ENCODE measurements at places on chromosomes 2 and 18. TPM values are rescaled to one million over a fixed set of nuclear protein-coding genes. Genes with fewer than 3 reads are reported as not detected.

ACTG2 gene
- 1,176 TPM for total RNA-seq

EPC2 gene
- total RNA-seq, result 40.2 TPM

SOWAHC gene
- total RNA-seq, result 24.9 TPM

DNA sequence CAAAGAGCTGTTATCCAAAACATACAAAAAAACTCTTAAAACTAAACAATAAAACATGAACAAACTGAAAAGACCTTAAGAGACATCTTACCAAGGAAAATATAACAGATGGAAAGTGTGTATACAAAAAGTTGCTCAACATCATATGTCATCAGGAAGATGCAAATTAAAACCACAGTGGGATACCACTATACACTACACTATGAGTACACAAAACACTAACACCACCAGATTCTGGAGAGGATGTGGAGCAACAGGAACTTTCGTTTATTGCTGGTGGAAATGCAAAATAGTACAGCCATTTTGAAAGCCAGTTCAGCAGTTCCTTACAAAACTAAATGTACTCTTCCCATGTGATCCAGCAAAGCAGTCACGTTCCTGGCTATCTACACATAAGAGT, 221.4 kb downstream of the CMPK2 start:
- no peak for DNase-seq
- H3K4me1 ChIP-seq, result peaks cover 3% of the 10 kb centered on the region
- no peaks in the 10 kb centered on the region for H3K27me3 ChIP-seq
- no peak overlapping the region for H3K27ac ChIP-seq
- no peak overlapping the region for H3K4me3 ChIP-seq

DNA sequence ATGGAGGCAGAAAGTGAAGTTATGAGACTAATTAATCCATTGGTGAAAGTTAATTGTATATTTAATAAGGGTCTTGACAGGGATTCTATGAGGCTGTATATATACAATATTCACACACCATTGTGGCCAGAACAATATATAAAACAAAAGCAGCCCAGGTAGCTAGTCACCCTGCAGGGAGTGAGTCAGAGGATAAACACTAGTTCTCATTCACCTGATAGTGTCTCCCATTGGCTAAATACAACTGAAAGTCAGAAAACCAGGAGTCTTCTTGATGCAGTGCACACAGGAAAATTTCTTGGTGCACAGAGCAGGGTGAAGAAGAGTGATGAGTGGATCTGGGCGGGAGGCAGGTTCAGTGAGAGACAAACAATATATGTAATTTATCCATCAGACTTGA, 465.2 kb downstream of the ERBB4 start:
- no peak overlapping the region for H3K27ac ChIP-seq
- H3K36me3 ChIP-seq, result no peaks in the 10 kb centered on the region
- H3K27me3 ChIP-seq, result no peaks in the 10 kb centered on the region

GRCh38 chr2:147829106-147829505, 15.7 kb upstream of the ACVR2A start:
- no peaks in the 10 kb centered on the region for H3K4me1 ChIP-seq
- no peaks in the 10 kb centered on the region for H3K36me3 ChIP-seq
- no peak overlapping the region for H3K27ac ChIP-seq
- no peaks in the 10 kb centered on the region for H3K27me3 ChIP-seq
- no peak overlapping the region for H3K4me3 ChIP-seq

TMEFF2 gene
- total RNA-seq, result 55.8 TPM

GRCh38 chr2:236246711-236247246, 17.4 kb downstream of the ASB18 start:
- H3K27me3 ChIP-seq, result peaks cover 4% of the 10 kb centered on the region

DNA sequence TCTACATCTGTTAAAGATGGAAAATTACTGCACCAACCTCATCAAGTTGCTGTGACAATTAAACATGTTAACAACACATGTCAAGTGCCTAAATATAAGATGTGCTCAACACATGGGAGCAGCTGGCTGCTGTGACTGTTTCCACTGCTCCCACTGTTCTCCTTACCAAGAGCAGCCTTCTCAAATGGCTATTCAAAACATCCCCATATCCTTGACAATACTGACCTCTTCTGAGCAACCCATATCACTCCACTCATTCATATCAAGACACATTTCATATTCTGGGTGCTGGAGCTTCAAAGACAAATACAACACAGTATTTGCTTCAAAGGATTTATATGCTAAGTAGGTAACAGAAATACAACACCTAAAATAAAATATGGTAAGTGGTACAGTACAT, 60.3 kb downstream of the PIAS2 start:
- H3K27me3 ChIP-seq, result no peaks in the 10 kb centered on the region
- H3K36me3 ChIP-seq, result no peaks in the 10 kb centered on the region
- no peaks in the 10 kb centered on the region for H3K4me1 ChIP-seq
- no peak overlapping the region for H3K4me3 ChIP-seq
- no peak for DNase-seq

TGFA gene
- 9.2 TPM for total RNA-seq

DNA sequence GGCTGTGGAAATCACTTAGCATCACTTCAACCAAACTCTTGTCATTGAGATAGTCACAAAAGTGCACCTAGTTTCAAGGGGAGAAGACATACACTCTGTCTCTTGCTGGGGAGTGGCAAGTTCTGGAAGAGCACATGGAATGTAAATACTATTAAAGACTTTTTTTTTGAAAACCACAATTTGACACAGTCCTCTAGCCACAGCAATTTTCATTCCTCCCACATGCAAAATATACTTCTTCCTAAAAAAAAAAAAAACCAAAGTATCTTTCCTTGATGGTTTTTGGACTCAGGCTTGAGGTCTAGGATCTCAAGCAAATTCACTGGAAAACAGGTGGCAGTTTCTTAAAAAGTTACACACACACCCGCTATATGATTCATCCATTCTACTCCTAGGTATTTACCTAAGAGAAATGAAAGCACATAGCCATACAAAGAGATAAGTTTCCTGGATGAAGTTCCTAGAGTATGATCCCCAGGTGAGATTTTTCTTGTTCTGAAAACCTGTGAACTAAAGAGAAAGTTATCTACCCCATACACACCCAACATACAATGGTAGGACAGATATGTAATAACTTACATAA, 295.8 kb downstream of the SP3 start:
- no peaks in the 10 kb centered on the region for H3K27me3 ChIP-seq
- DNase-seq, result no peak
- H3K4me1 ChIP-seq, result no peaks in the 10 kb centered on the region
- H3K4me3 ChIP-seq, result no peak overlapping the region
- no peak overlapping the region for H3K27ac ChIP-seq
- no peaks in the 10 kb centered on the region for H3K36me3 ChIP-seq

- no peaks in the 10 kb centered on the region for H3K4me1 ChIP-seq
- H3K36me3 ChIP-seq, result no peaks in the 10 kb centered on the region
- no peaks in the 10 kb centered on the region for H3K27me3 ChIP-seq
- no peak for DNase-seq
- no peak overlapping the region for H3K27ac ChIP-seq
These were observed 213.7 kb upstream of the RAB6C start for GRCh38 chr2:129765678-129766351.

- no peak overlapping the region for H3K4me3 ChIP-seq
- H3K36me3 ChIP-seq, result no peaks in the 10 kb centered on the region
- no peak overlapping the region for H3K27ac ChIP-seq
- H3K27me3 ChIP-seq, result no peaks in the 10 kb centered on the region
- no peak for DNase-seq
These were observed 40.1 kb upstream of the TMEM177 start for GRCh38 chr2:119638685-119639554.

- H3K27me3 ChIP-seq, result no peaks in the 10 kb centered on the region
- no peak overlapping the region for H3K4me3 ChIP-seq
- no peaks in the 10 kb centered on the region for H3K4me1 ChIP-seq
These were observed 29.4 kb upstream of the FN1 start for GRCh38 chr2:215465256-215465655.

DNA sequence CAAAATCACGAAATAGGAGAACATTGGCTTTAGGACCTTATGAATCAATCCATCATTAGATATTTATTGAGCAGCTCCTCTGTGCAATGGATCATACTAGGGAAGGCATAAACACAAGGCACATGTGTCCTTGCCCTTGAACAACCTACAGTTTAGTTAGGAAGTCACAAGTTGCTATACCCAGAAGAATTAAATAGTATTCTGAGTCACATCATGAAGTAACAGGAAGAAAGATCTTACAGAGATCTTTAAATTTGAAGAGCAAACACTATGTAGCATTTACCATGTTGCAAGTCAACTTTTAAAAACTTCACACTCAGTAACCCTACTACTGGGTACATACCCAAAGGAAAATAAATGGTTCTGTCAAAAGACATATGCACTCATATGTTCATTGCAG, 355.2 kb upstream of the SLC14A2 start:
- H3K27ac ChIP-seq, result no peak overlapping the region
- no peak for DNase-seq
- no peaks in the 10 kb centered on the region for H3K36me3 ChIP-seq
- H3K4me3 ChIP-seq, result no peak overlapping the region
- no peaks in the 10 kb centered on the region for H3K4me1 ChIP-seq
- no peaks in the 10 kb centered on the region for H3K27me3 ChIP-seq

GRCh38 chr2:189393440-189394111, 47.7 kb upstream of the WDR75 start:
- no peak overlapping the region for H3K27ac ChIP-seq
- H3K4me3 ChIP-seq, result no peak overlapping the region
- no peaks in the 10 kb centered on the region for H3K4me1 ChIP-seq
- no peaks in the 10 kb centered on the region for H3K27me3 ChIP-seq

DNA sequence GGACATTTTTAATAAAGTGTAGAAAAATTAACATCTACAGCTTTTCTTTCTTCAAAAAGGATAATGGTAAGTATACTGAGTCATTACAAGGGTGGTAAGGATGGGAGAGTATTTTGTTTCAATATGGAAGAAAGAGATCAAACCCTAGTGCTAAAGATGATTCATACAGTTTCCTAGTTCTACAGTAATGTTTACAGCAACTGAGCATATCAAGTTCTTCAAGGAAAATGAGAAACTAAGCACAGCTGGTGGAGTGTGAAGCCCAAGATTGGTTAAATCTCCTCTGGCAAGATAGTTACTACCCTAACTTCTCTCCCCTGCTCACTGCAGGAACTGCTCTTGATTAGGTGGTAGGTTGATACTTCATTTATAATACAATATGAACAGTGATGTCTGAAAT, 467.5 kb downstream of the XIRP2 start:
- H3K36me3 ChIP-seq, result no peaks in the 10 kb centered on the region
- H3K27ac ChIP-seq, result no peak overlapping the region
- no peaks in the 10 kb centered on the region for H3K27me3 ChIP-seq
- DNase-seq, result no peak

GRCh38 chr2:238776003-238776760, 71.7 kb upstream of the TWIST2 start:
- H3K4me1 ChIP-seq, result no peaks in the 10 kb centered on the region
- no peak overlapping the region for H3K27ac ChIP-seq
- DNase-seq, result no peak
- H3K27me3 ChIP-seq, result peaks cover 2% of the 10 kb centered on the region

DNAH6 gene
- 4.9 TPM for total RNA-seq

DNA sequence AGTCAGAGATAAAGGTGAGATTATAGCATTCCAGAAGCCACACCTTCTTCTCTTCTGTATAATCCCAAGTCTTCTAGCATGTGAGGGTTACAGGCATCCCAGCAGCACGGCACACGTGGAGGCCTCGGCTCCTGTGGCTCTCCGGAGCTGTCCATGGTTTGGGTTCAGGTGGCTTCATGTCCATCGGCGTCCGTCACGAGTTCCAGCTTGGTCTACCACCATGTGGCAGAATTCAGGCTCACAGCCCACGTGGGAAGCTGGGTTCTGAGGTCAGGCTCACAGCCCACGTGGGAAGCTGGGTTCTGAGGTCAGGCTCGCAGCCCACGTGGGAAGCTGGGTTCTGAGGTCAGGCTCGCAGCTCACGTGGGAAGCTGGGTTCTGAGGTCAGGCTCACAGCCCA, 378.3 kb upstream of the SALL3 start:
- H3K27ac ChIP-seq, result no peak overlapping the region
- H3K27me3 ChIP-seq, result no peaks in the 10 kb centered on the region
- no peak overlapping the region for H3K4me3 ChIP-seq

MBP gene
- total RNA-seq, result 43.5 TPM

- no peak for DNase-seq
- H3K27ac ChIP-seq, result no peak overlapping the region
- H3K27me3 ChIP-seq, result no peaks in the 10 kb centered on the region
- no peaks in the 10 kb centered on the region for H3K4me1 ChIP-seq
- H3K4me3 ChIP-seq, result no peak overlapping the region
- H3K36me3 ChIP-seq, result no peaks in the 10 kb centered on the region
These were observed 193.4 kb downstream of the TDRD15 start for GRCh38 chr2:21317131-21317530.

- no peak for DNase-seq
- no peaks in the 10 kb centered on the region for H3K27me3 ChIP-seq
- H3K4me3 ChIP-seq, result no peak overlapping the region
These were observed 100.9 kb downstream of the CRIM1 start for GRCh38 chr2:36456227-36457175.

DNA sequence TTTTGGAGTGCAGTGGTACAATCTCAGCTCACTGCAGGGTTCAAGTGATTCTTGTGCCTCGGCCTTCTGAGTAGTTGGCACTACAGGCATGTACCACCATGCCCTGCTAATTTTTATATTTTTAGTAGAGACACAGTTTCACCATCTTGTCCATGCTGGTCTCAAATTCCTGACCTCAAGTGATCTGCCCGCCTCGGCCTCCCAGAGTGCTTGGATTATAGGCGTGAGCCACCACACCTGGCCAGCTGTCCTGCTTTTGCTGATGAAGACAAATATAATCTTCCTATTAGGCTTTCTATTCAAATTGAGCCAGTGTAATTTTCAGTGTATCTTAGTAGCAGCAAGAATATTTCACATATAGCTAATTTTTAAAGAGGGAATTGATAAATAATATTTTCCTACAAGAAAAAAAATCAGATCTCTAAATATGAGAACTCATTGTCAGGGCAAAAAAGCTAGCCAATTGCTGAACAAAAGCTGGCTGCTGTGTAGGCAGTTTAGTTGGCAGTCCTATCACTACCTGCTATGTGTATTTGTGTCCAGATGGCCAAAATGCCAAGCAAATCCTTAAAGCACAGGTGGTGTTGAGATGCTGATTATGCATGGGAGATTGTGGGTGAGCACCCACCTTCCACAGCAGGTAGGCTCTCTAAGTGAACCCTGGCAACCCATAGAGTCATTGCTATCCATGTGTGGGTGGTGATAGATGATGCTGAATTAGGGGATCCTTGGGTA, 60.8 kb upstream of the STAM2 start:
- no peaks in the 10 kb centered on the region for H3K27me3 ChIP-seq
- H3K36me3 ChIP-seq, result no peaks in the 10 kb centered on the region
- DNase-seq, result no peak
- no peak overlapping the region for H3K27ac ChIP-seq

FHOD3 gene
- 25.1 TPM for total RNA-seq

TUBA4B gene
- not detected for total RNA-seq

DNA sequence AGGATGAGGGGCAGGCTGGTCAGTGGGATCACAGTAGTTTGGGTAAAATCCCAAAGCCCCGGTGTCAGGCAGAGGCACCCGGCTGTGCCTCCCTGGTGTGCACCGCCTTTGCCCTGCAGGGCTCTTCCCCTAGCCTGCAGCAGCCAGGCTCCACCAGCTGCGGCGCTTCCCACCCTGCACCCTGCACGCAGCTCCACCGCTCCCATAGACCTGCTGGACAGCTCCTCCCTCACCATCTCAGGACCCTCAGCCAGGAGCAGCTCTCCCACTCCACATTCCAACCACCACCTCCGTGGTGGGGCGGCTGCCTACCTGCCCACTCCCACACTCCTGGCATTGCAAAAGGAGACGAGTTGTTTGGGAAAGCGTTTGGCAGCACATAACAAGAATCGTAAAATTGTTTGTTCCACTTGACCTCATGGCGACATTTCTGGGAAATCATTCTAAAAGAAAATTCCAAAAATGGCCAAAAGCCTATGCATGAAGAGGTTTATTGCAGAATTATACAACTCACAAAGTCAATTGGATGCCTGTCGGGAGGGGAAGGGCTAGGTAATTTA, 287.4 kb upstream of the HDAC4 start:
- no peaks in the 10 kb centered on the region for H3K27me3 ChIP-seq
- H3K4me1 ChIP-seq, result no peaks in the 10 kb centered on the region
- no peak for DNase-seq
- no peak overlapping the region for H3K27ac ChIP-seq
- no peaks in the 10 kb centered on the region for H3K36me3 ChIP-seq

MC4R gene
- total RNA-seq, result not detected
